A549 treated with Mapracorat at 1 μM for 4 hours (cell line): ENCODE measurements at places on chromosomes 7 and 10. TPM values are rescaled to one million over a fixed set of nuclear protein-coding genes. Genes with fewer than 3 reads are reported as not detected.

PRKCQ gene
- total RNA-seq: 3.3 to 4.1 TPM (median 3.6 TPM) in 5 replicates

ZNF736 gene
- total RNA-seq: not detected in 5 replicates

HOXA11 gene
- total RNA-seq: 0.45 to 0.89 TPM (median 0.52 TPM) in 5 replicates

EVX1 gene
- total RNA-seq: 0.07 to 0.21 TPM (median 0.14 TPM) in 5 replicates

CALHM3 gene
- total RNA-seq: 0.17 to 0.53 TPM (median 0.30 TPM) in 5 replicates

SPAM1 gene
- not detected in 5 replicates for total RNA-seq

ZNHIT1 gene
- 71.7 to 101 TPM (median 92.8 TPM) in 5 replicates for total RNA-seq

DBF4 gene
- total RNA-seq: 26.5 to 27.6 TPM (median 27.0 TPM) in 5 replicates
